CD4-positive, alpha-beta T cell treated with Interleukin-15 for 1 hour (primary cell): ENCODE measurements at places on chromosomes 13 and 19.
A peak's percentile ranks its signal among the peaks of the same experiment; 100 is the strongest.

- DNase-seq: no peak
Observed at GRCh38 chr19:13573056-13573667, 66.9 kb upstream of the CACNA1A start.

- no peak for DNase-seq
Observed at GRCh38 chr19:39927076-39927475, 7.4 kb downstream of the FCGBP start.

GRCh38 chr13:109381546-109382180 lies 404.7 kb downstream of the IRS2 start:
- DNase-seq: no peak

DNA sequence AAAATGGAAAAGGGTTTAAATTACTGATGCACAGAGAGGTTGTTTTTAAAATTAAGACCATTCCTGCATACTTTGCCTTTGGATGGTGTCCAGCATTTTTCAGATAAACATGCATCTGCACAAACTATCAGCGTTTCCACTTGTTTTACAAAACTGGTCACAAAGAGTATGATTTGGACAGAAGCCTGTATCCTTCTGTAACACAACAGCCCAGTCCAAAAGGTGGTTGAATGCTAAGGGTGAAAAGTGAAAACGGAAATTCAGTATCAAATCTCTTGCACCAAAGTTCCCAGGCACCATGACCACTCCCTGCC lies 21.7 kb upstream of the DOCK9 start:
- DNase-seq: no peak

DNA sequence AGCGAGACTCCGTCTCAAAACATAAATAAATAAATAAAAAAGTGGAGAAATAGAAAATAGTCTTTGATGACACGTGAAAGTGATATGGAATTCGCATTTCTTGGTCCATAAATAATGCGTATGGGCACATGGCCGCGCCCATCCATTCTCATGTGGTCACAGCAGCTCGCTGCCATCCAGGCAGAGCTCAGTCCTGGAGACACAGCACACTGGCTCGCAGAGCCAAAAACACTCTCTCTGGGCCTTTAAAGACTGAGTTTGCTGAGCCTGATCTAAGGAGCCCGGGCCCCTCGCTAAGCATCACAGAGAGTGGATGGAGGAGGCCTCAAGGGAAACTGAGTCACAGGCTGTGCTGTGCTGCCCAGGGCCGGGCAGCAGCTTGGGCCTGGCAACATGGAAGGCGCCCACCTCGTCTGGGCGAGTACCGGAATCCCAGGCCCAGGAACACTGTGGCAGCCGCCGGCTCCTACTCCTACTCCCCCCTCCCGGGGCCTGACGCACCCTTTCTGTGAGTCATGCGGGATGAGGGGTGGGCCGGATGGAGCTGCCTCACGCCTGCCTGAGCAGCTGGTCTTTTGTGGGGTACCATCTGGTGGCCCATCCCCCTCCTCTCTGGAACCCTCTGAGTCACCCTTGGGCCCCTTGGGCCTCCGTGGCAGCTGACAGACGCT lies 28.9 kb upstream of the CACTIN start:
- DNase-seq: no peak

GRCh38 chr19:2084993-2085720 lies 11.0 kb downstream of the MOB3A start:
- peak; percentile 98 for DNase-seq

GRCh38 chr13:90498096-90498495 lies 849.4 kb upstream of the MIR17HG start:
- DNase-seq: no peak

DNA sequence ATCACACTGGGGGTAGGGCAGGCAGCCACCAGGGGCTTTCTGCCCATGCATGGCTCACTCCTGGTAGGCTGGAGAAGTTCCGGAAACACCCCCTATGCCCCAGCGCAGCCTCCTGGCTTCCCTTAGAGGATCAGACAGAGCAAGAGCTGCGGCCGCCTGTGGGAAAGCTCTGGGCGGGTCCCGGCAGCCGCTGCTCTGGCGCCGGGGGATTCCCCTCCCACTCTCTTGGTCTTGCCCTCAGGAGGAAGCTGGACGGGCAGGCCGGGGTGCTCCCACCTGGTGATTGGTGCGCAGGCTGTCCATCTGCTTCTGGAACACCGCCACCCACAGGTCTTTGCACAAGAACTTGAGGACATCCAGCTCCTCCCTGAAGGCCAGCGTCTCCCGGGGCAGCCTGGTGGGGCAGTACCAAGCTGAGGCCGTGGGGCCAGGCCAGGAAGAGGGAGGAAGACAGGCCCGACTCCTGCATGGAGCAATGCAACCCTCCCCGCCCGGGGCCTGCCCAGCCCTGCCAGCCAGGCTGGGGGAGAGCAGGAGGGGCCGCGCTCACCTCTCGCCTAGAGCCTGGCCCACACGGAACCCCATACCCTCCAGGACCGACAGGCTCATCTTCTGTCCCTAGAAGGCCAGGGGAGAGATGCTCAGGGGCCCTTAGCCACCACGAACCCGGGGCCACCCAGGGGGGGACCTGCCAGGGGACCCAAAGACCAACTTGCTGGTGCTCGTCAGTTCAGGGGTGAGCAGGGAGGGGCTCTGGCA lies 4.0 kb upstream of the NKPD1 start:
- DNase-seq: peak; percentile 65

- no peak for DNase-seq
Observed at GRCh38 chr13:39016087-39016486, 21.8 kb downstream of the PROSER1 start.

DNA sequence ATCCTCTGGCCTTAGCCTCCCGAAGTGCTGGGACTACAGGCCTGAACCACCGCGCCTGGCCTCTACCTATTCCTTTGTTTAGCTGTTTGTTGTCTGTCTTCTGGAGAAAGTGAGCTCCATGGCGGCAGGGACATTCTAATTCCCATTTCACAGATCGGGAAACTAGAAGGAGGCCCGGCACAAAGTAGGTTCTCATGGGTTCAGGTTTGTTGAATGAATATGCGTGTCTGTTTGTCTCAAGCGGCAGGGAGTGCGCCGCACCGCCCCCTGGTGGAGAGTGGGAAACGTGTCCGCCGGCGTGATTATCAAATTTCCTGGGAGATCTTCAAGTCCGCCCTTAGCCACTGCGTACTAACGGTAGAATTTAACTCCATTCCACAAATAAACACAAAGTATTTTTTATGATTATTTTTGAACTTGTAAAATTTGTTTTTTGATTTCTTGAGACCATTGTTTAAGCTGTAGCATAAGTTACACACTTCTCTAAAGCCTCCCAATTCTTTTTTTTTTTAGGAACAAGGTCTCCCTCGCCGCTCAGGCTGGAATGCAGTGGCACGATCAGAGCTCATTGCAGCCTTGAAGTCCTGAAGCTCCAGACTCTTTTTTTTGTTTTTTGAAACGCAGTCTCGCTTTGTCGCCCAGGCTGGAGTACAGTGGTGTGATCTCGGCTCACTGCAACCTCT lies 8.9 kb upstream of the CCDC9 start:
- DNase-seq: peak; percentile 69

DNA sequence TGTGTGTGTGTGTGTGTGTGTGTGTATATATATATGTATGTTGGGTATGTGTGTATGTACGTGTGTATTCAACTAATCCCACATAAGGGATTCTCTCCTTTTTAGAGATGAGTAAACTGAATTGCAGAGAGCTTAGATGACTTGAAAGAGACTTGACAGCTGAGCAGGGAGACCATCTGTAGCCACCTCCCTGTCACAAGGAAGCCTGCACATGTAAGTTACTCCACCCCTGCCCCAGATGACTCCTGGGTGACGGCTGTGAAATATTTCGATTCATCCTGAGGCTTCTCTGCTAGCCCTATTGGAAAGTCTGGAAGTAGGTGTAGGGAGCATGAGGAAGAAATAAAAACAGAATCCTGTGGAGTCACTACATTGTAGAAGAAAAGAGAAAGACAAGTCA lies 480.4 kb downstream of the FOXO1 start:
- DNase-seq: no peak

- DNase-seq: no peak
Observed at GRCh38 chr19:4556597-4557127, 2.8 kb downstream of the SEMA6B start.

- DNase-seq: no peak
Observed at GRCh38 chr13:113245849-113246796, 36.7 kb downstream of the CUL4A start.

- DNase-seq: no peak
Observed at GRCh38 chr19:40104754-40105153, 14.0 kb upstream of the ZNF780A start.

GRCh38 chr19:55230329-55230728 lies 1.8 kb upstream of the TMEM86B start:
- DNase-seq: no peak

DNA sequence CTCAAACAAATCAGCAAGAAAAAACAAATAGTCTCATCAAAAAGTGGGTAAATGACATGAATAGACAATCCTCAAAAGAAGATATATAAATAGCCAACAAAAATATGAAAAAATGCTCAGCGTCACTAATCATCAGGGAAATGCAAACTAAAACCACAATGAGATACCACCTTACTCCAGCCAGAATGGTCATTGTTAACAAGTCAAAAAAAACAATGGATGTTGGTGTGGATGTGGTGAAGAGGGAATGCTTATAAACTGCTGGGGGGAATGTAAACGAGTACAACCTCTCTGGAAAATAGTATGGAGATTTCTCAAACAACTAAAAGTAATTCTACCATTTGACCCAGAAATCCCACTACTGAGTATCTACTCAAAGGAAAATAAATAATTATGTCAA lies 239.2 kb upstream of the RFC3 start:
- no peak for DNase-seq

- no peak for DNase-seq
Observed at GRCh38 chr13:90447034-90447733, 900.3 kb upstream of the MIR17HG start.

DNA sequence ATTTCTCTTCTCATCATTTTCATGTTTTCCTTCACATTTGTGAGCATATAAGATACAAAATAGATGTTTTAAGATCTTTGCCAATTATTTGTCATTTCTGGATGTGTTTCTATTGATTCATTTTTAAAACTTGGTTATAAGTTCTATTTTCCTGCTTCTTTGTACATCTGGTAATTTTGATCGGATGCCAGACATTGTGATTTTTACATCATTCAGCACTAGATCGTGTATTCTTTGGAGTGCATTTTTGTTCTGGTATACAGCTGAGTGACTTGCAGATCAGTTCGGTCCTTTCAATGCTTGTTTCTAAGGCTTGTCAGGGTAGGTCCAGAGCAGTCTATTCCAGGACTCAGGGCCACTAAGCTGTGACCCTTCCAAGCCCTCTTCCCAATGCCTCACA lies 198.2 kb downstream of the KLF12 start:
- no peak for DNase-seq

GRCh38 chr13:28889086-28889732 lies 69.1 kb downstream of the MTUS2 start:
- DNase-seq: no peak

- DNase-seq: no peak
Observed at GRCh38 chr19:31718032-31718431, 368.8 kb upstream of the TSHZ3 start.

GRCh38 chr13:76709851-76710250 lies 176.4 kb downstream of the KCTD12 start:
- no peak for DNase-seq

DNA sequence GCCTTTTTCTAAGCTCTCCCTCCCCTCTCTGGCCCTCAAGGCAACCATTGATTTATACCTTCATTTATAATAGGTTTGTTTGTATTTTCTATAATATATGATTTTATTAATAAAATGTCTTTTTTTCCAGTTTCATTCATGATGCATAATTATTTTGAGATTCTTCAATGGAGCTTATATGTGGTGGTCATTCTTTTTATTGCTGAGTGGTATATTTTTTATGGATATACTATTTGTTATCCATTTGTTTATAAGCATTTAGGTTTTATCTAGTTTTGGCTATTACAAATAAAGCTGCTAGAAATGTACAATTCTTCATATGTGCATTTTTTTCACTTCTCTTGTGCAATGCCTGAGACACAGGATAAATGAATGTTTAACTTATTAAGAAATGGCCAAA lies 10.8 kb downstream of the ZNF211 start:
- DNase-seq: no peak

- DNase-seq: no peak
Observed at GRCh38 chr13:29576581-29576980, 18.9 kb downstream of the SLC7A1 start.

GRCh38 chr19:38429055-38429810 lies 3.2 kb upstream of the RASGRP4 start:
- no peak for DNase-seq

GRCh38 chr13:48431431-48431830 lies 18.5 kb upstream of the LPAR6 start:
- no peak for DNase-seq

DNA sequence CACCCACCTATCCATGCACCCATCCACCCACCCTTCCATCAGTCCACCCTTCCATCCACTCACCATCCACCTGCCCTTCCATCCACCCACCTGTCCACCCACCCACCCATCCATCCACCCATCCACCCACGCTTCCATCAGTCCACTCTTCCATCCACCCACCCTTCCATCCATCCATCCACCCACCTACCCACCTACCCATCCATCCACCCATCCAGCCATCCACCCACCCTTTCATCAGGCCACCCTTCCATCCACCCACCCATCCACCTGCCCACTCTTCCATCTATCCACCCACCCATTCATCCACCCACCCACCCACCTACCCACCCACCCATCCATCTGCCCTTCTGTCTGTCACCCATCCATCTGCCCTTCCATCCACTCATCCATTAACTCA lies 17.0 kb downstream of the KLHL26 start:
- DNase-seq: no peak

- no peak for DNase-seq
Observed at GRCh38 chr13:26051657-26052311, at the start of gene SHISA2. Gene SHISA2 (minus strand): TSS chr13:26052016. CDS start chr13:26050975, 1,041 bp downstream.

- DNase-seq: no peak
Observed at GRCh38 chr13:95222733-95223018, 78.6 kb downstream of the ABCC4 start.
